NCI-H1048 (cell line): ENCODE measurements at places on chromosomes 5 and 9.

DNA sequence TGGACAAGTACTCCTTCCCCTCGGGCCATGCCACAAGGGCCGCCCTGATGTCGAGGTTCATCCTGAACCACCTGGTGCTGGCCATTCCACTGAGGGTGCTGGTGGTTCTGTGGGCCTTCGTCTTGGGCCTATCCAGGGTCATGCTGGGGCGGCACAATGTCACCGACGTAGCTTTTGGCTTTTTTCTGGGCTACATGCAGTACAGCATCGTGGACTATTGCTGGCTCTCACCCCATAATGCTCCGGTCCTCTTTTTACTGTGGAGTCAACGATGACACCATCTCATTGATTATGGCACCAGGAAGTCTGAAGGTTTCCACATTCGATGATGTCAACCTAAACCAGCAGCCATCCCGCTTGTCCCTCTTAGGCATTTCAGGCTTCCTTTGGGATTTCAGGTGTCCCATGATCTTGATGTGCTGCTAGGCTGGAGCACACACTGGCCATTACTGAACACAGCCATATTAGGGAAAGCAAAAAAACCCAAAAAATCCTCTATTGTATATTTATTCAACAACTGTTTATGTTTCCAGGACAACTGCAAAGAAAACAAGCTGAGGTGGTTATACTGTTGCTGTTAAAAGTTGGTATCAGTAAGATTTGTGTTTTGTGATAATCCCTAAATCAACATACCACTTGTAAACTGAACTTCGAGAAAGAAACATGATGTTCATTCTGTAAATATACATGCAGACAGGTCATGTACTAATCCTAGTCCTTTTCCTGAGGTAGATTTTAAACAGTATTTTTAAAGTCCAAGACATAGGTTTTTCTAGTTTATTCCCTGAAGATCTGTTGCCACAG is 1.1 kb downstream of the PLPP6 start:
- DNase-seq = no peak

DNA sequence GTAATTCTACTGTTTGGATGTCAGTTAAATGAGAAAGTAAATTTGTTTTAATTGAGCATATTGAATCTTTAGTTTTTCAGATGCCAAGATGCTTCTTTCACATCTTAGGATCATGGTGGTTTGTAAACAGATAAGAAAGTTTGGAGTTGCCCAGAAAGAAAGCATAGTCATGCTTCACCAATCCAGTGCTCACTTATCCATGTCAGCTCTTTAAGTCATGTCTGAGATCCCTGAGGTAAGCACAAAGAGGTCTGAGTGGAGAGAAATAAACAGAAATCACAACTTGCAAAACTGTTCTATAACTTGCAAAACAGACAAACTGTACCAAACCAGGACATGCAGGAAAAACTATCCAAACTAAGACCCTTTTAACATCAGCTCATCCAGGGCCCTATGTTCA is 87.7 kb downstream of the OSTF1 start:
- DNase-seq = no peak

- no peak for DNase-seq
Measured at GRCh38 chr5:139657363-139658321, 9.5 kb downstream of the CXXC5 start.

DNA sequence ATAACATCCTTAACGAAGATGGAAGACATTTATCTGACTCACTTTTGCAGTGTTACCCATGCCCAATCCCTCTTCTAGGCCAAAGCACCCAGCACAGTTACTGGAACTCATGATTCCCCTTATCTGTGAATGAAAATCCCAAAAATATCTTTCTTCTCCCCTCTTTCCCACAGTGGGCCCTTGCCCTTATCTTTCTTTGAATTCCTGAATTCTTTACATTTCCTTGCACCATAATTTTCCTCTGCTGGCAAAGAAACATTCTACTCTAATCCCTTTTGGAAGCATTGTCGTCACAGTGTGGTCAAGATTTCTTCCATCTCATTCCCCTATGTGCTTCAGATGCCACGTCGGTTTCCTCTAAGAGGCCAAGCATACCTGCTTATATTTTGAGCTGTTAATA is 135.9 kb upstream of the LIFR start:
- DNase-seq = no peak
